ENCODE measurements at places on chromosomes 2 and 18.
A peak's percentile ranks its signal among the peaks of the same experiment; 100 is the strongest.

GRCh38 chr2:26284132-26284531 lies 39.4 kb downstream of the HADHB start:
- no peak for DNase-seq

- DNase-seq: no peak
These were observed 1132.9 kb upstream of the ZEB2 start for GRCh38 chr2:145652571-145653545.

GRCh38 chr2:50584185-50584584 lies 447.7 kb downstream of the NRXN1 start:
- no peak for DNase-seq

DNA sequence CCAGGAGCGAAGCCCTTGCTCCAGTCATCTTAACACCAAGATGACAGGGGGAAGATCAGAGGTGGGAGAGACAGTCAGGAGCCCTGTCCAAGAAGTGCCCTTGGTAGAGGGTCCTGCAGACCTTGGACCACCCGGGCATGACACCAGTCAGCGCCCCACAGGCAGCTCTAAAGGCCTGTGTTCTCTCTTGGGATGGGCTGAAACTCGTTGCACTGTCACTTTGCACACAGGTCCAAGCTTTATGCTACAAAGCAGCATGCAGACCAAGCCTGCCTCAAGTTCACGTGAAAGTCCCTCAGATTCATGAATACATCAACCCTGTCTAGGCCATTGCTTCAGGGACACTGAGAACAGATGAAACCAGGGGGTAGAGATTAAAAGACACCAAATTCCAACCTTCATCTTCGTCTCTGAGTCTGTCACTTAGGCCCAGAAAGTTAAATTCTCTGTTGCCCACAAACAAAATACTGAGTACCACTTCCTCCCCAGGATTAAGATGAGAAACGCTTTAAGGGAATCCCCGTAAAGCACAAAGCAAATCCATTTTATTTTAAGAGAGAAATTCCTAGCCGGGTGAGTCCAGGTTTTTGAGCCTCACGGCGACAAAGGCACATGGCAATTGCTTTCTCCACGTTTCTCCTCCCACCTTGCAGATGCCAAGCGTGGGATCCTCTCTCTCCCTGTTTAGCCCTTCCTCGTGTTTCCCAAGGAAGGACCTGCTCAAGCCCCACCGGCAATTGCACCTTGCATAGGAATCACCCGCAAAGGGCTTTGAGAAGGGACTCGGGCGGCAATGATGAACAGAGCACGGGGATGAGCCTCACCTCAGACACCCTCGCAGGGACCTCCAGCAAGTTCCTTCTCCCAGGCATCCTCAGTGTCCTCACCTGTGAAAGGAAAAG lies 75.0 kb upstream of the ID2 start:
- DNase-seq: no peak

DNA sequence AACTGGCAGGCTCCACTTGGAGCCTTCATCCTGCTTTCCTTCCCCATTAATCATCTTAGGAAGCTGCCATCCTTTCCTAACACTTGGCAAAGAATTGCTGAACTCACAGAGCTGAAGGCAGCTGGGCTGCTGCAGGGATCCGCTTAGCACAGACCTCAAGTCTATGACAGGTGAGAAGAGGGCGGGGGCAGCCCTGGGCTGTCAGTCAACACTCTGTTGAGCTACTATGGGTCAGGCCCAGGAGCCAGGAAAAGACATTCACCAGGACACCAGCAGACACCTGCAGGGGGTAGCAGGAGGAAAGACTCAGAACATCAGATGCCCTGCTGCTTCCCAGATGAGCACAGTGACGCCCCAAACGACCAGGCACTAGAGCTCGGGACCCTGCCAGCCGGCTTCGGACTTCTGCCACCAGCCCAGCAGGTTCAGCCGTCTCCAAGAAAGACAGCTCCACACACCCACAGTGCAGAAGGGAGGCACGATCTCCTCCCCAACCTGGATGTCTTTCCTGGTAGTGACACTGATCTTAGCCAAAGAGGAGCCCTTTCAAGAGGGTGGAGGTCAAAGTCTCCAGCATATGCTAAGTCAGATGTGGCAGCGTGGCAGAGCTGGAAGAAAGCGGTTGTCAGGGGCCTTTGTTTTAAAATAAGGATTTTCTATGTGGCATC lies 55.2 kb downstream of the SNORC start:
- no peak for DNase-seq

- no peak for DNase-seq
These were observed 5.8 kb downstream of the MBD1 start for GRCh38 chr18:50275503-50276036.

GRCh38 chr2:45014016-45014702 lies 4.9 kb upstream of the SIX2 start:
- DNase-seq: peak; percentile 61

- DNase-seq: no peak
These were observed 27.1 kb downstream of the NABP1 start for GRCh38 chr2:191705084-191705483.

- DNase-seq: no peak
These were observed 100.1 kb upstream of the ST3GAL5 start for GRCh38 chr2:85988914-85989270.

DNA sequence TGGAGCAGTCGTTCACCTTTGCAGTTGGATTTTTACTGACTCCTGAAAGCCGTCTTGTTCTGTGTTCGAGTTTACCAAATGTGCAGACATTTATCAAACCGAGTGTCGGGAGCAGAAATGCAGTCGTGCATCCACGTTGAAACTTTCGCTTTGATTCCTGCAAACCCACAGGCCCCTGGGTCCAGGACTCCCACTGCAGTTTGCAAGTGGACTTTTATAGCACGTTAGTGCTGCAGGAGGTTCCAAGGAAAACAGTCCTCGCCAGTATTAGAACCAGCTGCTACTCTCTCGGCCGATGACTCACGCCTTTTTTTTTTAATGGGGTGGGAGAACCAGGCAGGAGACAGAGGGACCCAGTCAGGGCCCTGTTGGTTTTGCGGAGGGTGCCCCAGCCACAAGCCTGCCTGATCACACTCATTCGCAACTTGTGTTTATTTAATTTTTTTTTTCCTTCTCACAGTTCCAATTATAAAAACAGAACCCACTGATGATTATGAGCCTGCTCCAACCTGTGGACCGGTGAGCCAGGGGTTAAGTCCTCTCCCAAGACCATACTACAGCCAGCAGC lies 90.1 kb downstream of the NFATC1 start:
- no peak for DNase-seq

DNA sequence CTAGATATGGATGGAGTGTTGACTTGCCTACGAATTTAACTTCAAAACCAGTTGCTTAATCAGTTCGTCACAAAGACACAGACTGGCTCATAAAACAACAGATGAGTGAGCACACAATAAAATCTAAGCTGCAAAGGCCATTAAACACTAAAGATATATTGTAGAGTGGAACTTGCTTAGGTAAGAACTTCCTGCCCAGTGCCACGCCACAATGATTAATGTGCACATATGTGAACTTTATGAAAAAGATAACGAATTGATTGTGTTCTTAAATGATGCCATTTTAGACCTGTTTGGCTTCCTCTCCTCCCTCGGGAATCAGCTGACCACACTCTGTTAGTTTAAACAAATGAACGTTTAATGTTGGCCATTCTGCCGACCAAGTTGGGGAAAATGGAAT lies 2031.3 kb upstream of the CELF4 start:
- DNase-seq: no peak

DNA sequence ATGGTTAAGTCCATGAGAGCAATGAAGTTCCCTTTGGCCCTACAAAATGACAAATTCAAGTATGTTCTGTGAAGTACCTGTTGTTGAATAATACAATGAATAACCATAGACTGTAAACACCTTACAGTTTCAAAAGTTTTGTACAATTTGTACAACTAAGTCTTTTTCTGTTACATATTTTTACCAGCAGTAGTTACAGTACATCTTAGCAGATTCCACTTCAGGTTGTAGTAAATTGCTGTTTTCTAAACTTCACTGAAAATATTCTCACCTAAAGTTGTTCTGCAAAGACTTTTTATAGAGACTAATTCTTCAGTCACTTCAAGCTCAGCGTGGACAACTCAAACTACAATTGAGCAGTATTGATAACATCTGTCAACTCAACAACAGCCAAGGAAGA lies 28.7 kb downstream of the LNPK start:
- no peak for DNase-seq

GRCh38 chr2:172864182-172864581 lies 128.5 kb downstream of the RAPGEF4 start:
- DNase-seq: peak; percentile 2

DNA sequence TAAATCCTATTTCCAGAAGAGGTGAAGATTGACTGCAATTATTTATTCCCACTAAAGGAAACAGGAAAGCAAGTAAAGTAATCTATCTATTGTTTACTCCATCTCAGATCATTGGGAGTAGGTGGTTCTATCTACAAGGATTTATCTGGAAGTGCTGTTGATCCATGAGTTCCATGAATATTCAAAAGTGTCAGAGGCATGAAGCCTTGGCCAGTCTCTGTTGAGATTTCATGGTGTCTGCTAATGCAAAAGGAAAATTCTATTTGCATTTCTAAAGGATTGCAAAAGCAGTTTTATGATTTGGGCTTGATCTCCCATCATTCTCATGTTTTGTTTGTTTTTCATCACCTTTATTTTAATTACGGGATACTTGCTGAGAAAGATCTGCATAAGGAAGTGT lies 102.4 kb upstream of the ST6GAL2 start:
- no peak for DNase-seq

- DNase-seq: no peak
These were observed 122.3 kb downstream of the MRO start for GRCh38 chr18:50697509-50697908.

GRCh38 chr2:95206096-95206495 lies 1.2 kb upstream of the ZNF892 start:
- DNase-seq: no peak
